ENCODE measurements at places on chromosomes 4 and X.

GRCh38 chrX:48461830-48462229 lies 8.2 kb downstream of the SLC38A5 start:
- no peak for DNase-seq

DNA sequence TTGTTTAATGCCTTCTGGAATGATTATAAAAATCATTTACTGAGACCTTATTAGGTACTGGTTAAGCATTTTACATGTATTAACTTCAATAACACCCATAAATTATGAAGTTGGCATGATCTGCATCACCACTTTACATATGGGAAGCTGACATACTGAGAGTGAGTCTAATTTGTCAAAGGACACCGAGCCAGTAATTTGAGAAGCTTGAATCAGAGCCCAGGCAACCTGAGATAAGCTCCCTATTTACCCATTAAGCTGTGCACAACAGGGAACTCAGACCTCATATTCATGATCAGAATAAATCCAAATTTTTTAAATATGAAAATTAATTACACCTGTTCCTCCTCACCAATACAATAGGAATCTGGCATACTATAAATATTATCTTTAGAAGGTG lies 247.9 kb upstream of the EPHA5 start:
- DNase-seq = no peak

DNA sequence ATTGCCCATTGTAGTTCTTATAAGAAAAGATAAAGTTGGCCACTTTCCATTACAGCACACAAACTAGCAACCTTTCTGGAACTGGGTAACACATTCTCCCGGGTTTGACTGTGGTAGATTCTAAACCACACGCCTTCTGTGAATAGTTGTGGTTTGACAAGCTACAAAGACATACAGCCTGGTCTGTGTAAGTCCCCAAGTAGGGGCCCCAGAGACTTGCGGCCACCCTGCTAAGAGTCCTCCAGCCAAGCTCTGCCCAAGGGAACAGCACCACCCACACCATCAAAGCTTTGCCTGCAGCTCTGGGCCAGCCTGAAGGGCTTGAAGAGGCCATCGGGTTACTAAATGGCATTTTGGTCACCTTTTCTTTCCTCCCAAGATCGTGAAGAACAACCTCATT lies 203.4 kb downstream of the MAML3 start:
- no peak for DNase-seq

DNA sequence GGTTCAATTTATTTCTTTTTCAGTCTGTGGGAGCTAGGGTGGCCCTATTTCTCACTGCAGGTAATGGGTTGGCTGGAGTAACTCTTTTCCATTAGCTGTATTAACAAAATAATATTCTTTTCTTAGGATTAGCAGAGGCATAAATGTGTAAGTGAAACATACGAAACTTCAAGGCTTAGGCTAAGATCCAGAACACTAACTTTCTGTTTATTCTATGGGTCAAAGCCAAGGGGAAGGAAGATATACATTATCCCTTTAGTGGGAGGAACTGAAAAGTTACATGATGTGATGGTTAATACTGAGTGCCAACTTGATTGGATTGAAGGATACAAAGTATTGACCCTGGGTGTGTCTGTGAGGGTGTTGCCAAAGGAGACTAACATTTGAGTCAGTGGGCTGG lies 66.4 kb downstream of the DCAF8L2 start:
- DNase-seq = no peak

GRCh38 chr4:148632476-148632875 lies 190.3 kb upstream of the NR3C2 start:
- no peak for DNase-seq

GRCh38 chr4:173433447-173433846 lies 34.5 kb upstream of the SCRG1 start:
- no peak for DNase-seq

DNA sequence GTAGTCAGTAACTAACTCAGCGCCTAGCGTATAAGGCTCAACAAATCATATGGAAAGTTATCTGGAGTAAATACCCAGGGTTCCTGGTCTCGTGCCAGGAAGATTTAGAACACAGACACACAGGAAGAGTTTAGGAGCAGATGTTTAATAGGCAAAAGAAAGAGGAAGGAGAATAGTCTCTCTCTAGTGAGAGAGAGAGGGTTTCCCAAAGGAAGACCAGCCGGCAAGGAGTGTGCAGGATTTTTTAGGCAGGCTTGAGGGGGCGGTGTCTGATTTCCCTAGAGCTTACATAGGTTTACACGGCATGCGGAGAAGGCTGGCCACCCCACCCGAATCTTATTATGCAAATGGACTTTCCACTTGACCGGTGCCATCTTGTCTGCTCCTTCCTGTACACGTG lies 284.0 kb upstream of the FRG1 start:
- no peak for DNase-seq

DNA sequence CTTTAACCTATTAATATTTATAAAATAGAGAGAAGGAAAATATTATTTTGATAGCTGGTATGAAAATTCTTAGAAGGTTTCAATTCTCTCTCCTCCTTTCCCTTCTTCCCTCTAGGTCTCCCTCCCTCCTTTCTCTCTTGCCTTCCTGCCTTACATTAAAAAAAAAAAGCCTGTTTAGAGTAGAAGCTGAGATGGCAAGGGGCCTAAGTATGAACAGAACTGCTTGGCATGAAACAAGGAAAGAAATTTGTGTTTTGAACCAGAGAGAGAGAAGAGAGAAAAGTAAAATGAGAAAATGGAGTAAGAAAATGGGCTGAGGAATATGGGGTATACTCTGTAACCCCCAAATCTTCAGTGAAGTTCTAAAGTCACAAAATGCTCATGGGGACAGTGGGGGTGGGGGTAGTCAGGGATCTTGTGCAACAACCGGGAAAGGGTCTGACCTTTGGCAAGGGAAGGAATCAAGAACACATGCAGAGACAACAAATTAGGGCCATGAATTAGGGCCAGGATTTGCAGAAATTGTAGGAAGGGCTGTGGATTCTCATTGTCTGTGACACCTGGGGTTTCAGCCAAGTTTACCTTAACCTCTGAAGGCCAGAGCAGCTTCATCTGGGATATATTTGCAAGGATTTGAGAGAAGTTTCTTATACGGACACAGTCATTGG lies 30.6 kb downstream of the SUPT20HL2 start:
- DNase-seq = no peak

- no peak for DNase-seq
Observed at GRCh38 chr4:46124773-46125413, 1.0 kb upstream of the GABRG1 start.

GRCh38 chr4:147011411-147011810 lies 65.7 kb upstream of the TTC29 start:
- no peak for DNase-seq

- DNase-seq = no peak
Observed at GRCh38 chr4:155450676-155451075, 73.9 kb upstream of the MAP9 start.

GRCh38 chr4:97396097-97396496 lies 747.2 kb downstream of the STPG2 start:
- DNase-seq = no peak

DNA sequence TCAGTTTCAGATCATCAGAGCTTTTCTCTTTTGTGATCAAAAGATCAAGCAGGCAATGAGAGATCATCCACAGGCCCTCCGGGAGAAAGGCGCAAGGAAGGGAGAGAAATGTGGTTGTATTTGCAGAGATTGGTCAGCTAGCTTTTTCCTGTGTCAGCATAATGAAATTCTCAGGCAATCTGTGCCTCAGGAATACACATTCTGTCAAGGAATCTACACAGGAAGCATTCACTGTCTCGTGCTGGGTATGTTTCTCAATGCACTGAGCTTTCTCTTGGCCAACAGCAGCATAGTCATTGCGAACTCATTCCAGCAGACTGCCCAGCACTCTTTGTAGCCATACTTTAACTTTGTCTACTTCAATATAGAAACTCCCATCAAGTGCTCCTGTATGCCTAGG lies 413.7 kb downstream of the PPP3CA start:
- no peak for DNase-seq

DNA sequence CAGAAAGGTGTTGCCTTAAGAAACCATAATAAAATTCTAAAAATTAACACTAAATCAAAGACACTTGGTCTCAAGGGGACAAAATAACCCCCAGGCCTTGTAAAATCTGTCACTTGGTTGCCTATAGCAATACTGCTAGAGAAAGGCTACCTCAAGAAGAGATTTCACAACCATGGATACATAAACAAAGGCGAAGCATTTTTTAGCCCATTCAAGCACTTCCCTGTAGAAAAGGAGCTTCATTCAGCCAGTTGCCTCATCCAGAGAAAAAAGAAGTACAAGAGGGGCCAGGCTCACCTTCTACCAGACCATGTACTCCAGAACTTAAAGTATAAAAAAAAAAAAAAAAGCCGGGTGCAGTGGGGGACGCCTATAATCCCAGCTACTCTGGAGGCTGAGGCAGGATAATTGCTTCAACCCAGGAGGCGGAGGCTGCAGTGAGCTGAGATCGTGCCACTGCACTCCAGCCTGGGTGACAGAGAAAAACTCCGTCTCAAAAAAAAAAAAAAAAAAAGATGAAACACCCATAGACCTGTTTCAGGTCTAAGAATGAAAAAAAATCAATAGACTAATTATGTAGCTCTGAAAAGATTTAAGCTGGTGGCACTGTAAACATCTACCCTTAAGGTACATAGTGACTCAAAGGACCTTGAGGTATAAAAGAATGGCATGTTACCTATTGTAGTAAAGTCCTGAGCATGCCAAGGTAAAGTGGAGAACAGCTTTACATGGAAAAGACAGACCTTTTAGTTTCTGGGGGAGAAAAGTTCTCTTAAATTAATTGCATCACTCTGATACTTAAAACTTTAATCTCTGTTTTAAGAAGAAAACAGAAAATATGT lies 18.0 kb downstream of the RUFY3 start:
- no peak for DNase-seq

DNA sequence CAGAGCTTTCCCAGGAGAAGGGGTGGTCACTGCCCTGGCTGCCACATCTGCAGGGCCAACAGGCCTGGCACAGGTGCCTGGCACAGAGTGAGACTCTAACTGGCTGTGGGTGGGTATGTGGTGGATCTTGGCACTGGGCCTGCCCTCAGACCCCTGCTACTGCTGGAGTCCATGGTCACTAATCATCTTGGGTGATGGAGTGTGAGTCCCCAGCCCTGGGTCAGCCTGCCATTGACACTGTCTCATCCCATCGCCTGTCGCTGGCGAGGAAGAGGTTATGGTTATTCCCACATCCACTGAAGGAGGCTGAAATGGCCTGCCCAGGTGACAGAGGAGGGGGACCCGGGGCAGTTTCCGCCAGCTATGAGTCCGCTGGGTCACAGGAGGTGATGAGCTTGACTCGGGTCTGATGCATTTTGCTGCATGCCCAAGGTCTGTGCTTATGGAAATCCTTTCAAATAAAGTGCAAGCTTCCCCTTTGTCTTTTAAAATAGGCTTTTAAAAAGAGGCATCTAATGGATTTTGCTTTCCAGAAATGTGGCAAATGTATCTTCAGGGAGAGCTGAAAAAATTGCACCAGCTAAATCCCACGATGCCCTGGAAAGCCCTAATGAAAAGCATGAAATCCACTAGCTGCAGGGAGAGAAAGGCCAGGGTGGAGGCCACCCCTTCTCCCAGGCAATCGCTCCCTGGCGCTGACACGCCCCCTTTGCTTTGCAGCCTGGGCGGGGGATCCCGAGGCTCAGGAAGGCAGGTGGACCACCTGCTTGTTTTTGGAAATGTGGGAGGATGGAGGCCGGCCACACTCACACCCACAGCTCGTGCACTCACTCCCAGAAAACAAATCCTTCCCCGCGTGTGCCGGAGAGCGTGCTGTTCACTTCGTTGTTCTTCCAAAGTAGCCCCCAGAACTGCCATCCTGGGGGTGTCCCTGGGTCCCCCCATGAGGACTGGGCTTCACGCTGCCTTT lies 54.9 kb downstream of the ABLIM2 start:
- DNase-seq = no peak

DNA sequence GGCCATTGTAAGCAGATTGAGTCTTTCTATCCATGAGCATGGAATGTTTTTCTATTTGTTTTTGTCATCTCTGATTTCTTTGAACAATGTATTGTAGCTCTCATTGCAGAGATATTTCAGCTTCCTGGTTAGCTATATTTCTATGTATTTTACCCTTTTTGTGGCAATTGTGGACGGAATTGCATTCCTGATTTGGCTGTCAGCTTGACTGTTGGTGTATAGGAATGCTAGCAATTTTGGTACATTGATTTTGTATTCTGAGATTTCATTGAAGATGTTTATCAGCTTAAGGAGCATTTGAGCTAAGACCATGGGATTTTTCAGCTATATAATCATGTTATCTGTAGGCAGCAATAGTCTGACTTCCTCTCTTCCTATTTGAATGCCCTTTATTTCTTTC lies 154.6 kb downstream of the GUCY2F start:
- DNase-seq = peak; percentile 18

DNA sequence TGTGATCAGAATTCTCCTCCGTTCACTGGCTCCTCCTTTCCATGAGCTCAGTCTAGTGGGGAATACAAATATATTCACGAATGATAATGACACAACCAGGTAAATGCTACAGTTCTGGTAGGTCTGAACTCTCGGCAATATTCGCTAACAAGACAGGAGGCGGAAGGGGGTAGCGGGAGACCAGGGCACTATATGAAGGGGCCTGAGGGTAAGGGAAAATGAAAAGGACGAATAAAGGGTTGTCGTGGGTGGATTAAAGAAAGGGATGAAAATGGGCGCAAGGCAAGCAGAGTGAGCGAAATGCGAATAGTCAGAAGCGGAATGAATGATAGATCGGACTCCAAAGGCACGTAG lies 743 bp downstream of the NKAP start:
- no peak for DNase-seq

- DNase-seq = no peak
Observed at GRCh38 chr4:252065-252601, 53.1 kb downstream of the ZNF732 start.

DNA sequence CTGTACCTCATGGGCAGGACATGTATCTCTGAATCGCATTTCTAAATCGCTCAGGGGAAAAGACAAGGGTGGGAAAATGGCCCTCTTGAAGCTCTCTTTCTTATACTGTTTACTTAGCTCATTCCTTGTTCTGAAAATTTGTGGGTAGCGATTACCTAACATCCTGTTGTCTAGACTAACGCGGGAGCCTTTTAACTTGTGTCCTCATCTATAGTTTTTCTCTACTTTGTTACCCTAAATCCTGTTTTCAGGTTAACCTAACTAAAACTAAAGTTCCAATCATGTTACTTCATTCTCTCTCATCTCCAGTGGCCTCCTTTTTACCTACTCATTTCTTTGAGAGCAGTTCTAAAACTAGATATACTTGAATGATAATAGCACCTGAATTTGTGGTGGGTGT lies 45.0 kb downstream of the SNX25 start:
- DNase-seq = no peak

GRCh38 chr4:106194801-106195200 lies 121.2 kb downstream of the TBCK start:
- no peak for DNase-seq

GRCh38 chr4:64271601-64272081 lies 137.6 kb downstream of the TECRL start:
- DNase-seq = no peak

All from amniotic stem cell (primary cell).